ENCODE measurements at places on chromosomes 7 and 10.

- peak; percentile 57 for DNase-seq
These were observed 133.4 kb upstream of the MKLN1 start for GRCh38 chr7:131194070-131194865.

GRCh38 chr7:43004082-43004481 is 71.9 kb downstream of the MRPL32 start:
- no peak for DNase-seq

DNA sequence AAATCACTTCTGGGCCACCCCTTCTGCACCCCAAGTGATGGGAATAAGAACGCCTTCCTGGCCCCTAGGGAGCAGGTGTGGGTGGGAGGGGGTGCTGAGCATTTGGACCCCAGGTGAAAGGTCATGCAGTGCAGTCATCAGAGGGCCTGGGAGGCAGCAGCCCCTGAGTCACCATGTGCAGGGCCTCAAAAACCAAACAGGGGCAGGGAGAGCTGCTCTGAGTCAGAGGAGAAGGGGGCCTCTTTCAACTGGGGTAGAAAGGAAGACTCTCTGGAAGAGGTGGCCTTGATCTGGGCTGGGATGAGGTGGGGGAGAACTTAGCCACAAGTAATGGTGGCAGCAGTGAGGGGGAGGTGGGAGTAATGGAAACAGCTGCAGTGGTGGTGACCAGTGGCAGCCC is 164.3 kb downstream of the BUB3 start:
- no peak for DNase-seq

GRCh38 chr7:90345595-90346335 is 751 bp upstream of the GTPBP10 start:
- peak; percentile 62 for DNase-seq

DNA sequence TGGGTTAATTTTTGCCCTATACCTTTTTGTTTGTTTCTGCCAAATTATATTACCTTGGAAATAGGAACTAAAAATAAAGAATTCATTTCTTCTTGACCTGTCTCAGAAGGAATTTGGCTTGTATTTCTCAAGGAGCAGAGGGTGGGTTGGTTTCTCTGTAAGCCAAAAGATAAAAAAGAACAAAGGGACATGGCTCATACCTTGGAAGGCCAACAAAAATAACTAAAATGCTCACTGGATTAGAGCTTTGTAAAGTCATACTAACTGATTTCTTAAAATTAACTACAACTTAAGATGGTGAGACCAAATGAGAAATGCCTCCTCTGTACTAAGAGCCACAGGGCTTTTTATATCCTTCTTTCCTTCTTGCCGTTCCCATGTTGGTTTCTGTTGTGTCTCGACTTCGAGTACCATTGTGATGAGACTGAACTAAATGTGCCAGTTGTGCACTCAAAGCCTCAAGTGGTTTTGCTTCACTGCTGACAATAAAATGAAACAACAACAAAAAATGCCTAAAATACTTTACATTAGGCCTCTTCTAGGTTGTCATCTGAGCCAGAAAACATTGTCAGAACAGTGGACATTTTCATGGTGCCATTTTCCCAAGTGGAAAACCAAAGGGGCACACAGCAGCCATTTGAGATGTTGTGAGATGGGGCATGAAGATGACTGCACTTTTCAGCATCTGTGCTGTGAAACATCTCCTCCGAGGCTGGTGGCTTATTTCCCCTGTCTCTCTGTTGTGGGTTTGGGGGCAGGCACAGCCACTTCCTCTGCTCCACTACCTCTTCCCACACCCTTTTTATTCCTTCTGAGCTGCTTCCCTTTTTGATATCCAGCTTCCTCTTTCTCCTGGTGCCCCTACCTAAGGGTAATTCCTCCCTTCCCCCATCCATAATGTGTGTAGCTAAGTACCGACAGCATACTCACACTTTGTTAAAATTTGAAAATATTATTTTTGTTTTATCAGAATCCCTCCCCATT is 51.8 kb upstream of the AGR3 start:
- peak; percentile 86 for DNase-seq

DNA sequence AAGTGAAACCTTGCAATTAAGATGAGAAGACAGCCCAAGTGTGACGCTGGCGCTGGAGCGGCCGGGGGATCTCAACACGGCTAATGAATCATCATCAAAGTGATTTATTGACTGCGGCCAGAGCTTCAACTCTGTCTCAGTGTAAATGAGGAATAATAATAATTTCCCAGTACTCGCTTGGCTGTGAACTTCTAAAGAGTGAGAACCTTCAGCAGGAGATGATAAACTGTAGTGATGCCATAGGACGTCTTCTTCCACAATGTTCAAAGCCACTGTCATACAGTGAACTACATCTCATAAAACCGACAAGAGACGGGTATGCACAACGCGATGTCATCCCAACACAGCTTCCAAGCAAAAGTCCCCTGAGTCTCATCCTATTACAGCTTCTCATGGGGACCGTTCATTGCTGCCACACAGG is 123.6 kb upstream of the NOBOX start:
- no peak for DNase-seq

GRCh38 chr10:5549462-5550249 is 24.9 kb downstream of the CALML3 start:
- DNase-seq, result no peak

DNA sequence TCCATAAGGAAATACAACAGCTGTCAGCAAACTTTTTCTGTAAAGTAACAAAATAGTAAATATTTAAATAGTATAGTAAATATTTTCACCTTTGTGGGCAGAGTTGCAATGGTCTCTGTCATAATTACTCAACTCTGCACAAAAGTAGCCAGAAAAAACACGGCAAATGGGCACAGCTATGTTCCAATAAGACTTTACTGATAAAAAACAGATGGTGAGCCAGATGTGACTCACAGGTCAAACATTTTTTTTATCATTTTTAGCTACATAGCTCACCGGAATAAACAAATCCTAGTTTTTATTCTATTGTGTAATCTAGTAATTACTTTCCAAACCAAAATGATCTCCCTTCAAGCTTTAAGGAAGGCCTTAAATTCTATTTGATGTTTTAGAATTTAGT is 55.3 kb downstream of the NCAPG2 start:
- DNase-seq, result no peak

GRCh38 chr7:95772298-95772770 is at the start of gene DYNC1I1:
DYNC1I1 (plus strand) TSS chr7:95772554; CDS start chr7:95804730, 32,176 bp downstream.
- DNase-seq, result peak; percentile 92

GRCh38 chr10:47087667-47088066 is 176.4 kb downstream of the PTPN20 start:
- no peak for DNase-seq

DNA sequence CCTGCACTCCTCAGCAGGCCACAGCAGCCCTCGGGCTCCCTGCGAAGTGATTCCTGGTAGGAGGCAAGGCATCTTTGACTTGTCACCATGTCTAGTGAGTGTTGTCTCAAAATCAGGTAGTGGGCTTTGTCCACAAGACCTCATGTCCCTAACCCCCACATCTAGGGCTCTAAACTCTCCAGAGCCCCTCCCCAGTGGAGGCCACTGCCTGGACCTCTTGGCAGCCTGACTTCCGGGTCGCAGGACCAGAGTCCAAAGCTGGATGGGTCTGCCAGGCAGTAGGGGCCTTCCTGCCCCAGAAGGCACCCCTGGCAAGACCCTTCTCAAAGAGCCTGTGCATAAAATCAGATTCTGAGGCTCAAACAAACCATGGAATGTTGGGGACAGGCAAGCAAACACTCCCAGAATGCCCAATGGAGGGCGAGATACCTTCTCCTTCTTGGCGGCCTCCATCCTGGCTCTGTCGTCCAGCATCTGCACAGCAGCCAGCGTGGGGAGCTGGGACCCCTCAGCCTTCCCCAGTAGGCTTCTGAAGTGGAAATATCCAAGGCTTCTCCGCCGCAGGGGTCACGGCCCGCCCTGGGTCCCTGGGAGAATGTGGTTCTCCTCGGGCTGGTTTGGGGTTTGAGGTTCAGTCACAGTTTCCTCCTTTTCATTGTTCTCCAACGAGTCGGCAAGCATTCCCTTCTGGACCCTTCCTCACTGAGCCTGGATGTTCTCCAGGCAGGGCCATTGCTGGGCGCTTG is 586 bp downstream of the GCK start:
- no peak for DNase-seq

DNA sequence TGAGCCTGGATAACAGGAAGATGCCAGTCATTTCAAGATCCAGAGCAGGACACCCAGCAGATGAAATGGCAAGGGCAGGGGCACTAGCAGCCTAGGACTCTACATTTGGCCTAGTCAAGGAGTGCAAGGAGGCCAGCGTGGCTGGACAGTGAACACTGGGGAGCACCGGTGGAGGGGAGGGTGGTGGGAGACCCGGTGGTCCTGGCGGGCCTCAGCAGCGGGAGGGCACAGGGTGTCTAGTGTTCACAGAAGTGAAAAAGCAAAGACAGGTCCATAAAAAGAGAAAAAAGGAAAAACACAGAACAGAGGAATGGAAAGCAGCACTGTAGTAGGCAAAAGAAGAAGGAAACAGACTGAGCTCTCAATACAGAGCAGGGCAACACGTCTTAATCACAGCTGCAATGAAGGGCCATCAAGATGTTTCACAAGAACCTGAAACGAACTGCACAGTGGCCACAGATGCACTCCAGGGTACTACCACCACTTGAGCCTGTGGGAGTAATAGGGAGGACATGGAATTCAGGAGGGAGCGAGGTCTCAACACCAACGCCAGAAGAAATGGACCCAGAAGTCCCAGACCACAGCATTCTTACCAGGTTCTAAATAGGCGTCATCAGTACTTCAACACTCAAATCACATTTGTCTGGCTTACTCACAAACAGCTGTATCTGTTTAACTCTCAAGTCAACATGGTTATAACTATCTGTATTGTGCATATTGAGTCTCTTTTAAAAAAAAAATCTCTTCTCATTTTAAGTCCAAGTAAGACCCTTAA is 573.7 kb downstream of the PARD3 start:
- DNase-seq, result no peak

GRCh38 chr10:71778071-71778825 is 4.9 kb upstream of the VSIR start:
- no peak for DNase-seq

- DNase-seq, result no peak
These were observed 101.2 kb upstream of the PRPS1L1 start for GRCh38 chr7:18128846-18129245.

GRCh38 chr7:19181634-19182033 is 36.4 kb upstream of the FERD3L start:
- no peak for DNase-seq

GRCh38 chr7:1331561-1332467 is 99.1 kb downstream of the UNCX start:
- DNase-seq, result no peak

DNA sequence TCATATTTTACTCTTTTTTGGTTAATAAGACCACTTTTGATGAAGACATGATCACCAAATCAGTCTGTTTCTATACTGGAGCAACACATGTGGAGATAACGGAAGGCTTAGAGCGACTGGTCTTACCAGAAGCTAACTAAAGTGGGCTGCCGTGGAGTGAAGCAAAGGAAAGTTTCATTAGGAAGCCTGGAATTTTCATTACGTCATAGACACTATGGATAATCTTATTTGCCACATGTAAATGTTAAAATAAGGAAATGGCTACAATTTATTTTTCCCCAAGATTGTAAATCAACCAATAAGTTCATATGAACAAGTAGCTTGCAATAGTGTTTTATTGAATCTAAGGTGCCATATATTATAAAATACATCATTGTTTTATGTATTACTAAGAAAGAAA is 185.4 kb downstream of the PHTF2 start:
- no peak for DNase-seq

GRCh38 chr10:68826764-68827591 is at the start of gene STOX1:
STOX1 (plus strand) TSS chr10:68827531; CDS start chr10:68827624, 93 bp downstream.
- DNase-seq, result peak; percentile 52

GRCh38 chr7:47301105-47301477 is 280.8 kb downstream of the TNS3 start:
- no peak for DNase-seq

GRCh38 chr7:15906436-15906835 is 220.0 kb upstream of the MEOX2 start:
- DNase-seq, result no peak

DNA sequence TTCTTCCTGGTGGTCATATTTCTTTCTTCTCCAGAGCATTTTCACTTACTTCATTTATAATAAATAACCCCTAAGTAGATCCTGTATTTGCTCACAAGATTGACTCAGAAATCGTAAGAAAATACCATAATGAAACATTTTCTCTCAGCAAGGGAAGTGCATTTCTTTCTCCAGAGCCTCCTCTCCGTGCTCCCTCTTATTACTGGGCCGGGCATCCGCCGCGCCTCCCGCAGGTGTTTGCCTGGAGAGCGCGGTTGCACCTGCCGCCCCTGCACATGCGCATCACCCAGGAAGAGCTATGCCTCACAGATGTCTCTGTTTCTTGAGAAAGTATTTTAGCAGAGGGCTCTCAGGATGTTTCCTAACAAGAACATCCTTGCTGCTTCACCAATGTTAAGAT is 509.2 kb downstream of the TCERG1L start:
- no peak for DNase-seq

- peak; percentile 93 for DNase-seq
These were observed 6.9 kb upstream of the CYP2E1 start for GRCh38 chr10:133520193-133520738.

DNA sequence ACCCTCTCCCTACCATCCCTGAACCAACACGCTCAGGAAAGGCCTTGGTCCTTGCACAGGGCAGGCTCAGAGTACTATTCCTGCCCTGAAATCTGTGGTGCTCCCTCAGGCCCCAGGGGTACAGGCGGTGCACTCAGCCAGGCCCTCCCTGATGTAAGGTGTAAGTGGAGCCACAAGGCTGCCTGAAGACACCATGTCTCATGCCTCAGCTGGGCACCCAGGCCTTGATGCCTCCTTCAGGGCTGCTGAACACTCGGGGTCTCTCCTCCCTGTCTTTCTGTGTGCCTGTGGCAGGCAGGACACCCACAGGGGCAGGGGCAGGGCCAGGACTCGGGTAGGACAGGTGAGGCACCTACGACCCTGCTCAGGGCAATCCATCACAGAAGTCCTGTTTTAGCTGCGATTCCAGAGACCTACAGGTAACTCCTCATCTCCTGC is 22.9 kb upstream of the ANTXRL start:
- DNase-seq, result no peak

GRCh38 chr10:64731016-64731415 is 1209.8 kb downstream of the REEP3 start:
- no peak for DNase-seq

DNA sequence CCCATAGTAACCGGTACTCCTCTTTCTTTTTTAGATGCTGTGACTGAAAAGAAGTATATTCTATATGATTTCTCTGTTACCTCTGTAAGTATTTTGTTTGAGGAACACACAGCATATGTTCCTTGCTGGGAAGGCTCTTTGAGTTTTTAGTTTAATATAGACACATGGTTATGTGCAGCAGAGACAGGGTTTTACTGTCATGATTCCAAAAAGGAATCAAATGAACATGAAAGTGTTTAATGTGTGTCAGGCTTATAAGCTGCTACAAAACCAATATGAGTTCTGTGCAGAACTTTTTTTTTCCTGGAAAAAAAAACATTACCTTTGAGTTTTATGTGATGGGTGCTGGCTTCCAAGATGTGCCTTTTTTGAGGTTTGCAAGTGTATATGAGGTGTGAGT is 50.4 kb downstream of the MGAM2 start:
- DNase-seq, result no peak

DNA sequence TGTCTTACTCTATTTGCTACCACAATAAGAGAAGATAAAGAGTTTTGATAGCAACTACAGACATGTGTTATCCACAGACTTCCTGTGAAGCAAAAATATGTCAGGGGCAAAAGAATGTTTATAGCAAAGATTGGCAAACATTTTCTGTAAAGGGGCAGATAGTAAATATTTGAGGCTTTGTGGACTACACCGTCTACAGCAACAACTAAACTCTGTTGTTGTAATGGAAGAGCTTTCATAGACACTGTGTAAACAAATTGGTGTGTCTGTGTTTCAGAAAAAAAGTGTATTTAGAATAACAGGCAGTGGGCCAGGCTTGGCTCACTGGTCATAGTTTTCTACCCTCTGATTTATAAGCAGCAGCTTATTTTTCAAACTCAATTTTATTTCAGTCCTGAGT is 521.4 kb downstream of the ANKRD7 start:
- no peak for DNase-seq
